ENCODE measurements at places on chromosomes 6 and 20.

DNA sequence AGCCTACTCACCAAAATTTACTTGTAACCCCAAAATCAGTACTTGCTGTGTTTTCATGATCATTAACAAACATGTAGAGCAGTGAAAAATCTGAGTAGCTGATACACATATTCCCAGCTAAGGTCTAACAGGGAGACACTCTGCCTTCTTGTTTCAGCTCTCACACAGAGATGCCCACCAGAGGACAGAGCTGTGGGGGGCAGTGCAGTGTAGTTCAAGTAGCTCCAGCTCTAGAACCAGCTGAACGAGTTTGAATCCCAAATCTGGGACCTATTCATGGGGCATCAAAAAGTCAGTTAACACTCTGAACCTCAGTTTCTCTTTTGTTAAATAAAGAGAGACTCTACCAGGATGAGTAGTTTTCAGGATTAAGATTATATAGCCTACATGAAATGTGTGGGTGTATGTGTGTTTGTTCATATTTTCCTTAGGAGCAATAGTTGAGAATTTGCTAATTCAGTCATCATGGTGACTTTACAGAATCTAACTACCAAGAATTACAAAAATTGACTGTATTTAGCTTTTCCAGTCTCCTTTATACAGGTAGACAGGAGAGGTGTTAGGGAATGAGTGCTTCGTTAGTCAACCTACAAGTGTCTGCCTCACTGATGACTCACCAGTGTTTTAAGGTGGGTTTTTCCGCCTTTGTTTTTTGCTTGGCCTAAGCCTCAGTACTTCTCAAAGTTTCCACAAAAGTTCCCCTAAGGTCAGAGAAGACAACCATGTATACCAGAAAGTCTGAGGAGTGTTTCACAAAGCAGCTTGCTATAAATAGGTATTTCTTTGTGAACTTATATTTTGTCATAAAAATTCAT lies 164.0 kb upstream of the RUNX2 start:
- DNase-seq, result no peak

GRCh38 chr20:25282796-25283195 lies 34.9 kb downstream of the PYGB start:
- no peak for DNase-seq

GRCh38 chr20:2986466-2986865 lies 57.0 kb upstream of the GNRH2 start:
- DNase-seq, result no peak

DNA sequence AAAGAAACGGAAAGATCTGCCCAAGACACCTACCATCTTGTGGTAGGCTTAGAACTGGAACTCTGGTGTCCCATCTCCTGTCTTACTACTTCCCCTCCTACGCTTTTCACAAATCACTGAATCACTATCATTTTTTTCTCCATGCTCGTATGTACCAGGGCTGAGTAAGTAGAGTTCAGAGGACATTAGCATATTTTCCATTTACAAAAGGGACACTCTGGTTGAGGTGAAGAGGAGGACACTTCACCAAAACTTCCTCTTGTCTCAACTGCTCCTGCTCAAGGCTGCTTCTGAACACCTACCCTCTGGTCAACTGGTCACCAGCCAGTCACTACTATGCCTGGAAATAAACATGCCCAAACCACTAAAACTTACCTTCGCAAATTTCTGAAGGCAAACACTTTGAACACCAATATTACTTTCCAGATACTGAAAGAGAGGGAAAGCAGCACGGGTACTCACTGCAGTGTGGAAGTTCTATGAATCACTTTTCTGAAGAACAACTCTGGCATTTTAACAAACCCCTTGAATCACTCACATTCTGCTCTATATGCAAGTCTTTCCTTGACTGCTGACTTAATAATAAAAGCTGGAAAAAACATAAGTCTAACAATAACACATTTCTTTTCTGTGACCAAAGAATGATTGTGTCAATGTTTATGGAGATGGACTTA lies 123.3 kb downstream of the INSM1 start:
- DNase-seq, result no peak

GRCh38 chr20:48336597-48336996 lies 491.2 kb downstream of the PREX1 start:
- DNase-seq, result no peak

- DNase-seq, result no peak
Measured at GRCh38 chr6:134774201-134774638, 175.7 kb downstream of the ALDH8A1 start.

- no peak for DNase-seq
Measured at GRCh38 chr6:50890579-50890978, 71.9 kb downstream of the TFAP2B start.
